ENCODE measurements at places on chromosomes 16 and 17.

DNA sequence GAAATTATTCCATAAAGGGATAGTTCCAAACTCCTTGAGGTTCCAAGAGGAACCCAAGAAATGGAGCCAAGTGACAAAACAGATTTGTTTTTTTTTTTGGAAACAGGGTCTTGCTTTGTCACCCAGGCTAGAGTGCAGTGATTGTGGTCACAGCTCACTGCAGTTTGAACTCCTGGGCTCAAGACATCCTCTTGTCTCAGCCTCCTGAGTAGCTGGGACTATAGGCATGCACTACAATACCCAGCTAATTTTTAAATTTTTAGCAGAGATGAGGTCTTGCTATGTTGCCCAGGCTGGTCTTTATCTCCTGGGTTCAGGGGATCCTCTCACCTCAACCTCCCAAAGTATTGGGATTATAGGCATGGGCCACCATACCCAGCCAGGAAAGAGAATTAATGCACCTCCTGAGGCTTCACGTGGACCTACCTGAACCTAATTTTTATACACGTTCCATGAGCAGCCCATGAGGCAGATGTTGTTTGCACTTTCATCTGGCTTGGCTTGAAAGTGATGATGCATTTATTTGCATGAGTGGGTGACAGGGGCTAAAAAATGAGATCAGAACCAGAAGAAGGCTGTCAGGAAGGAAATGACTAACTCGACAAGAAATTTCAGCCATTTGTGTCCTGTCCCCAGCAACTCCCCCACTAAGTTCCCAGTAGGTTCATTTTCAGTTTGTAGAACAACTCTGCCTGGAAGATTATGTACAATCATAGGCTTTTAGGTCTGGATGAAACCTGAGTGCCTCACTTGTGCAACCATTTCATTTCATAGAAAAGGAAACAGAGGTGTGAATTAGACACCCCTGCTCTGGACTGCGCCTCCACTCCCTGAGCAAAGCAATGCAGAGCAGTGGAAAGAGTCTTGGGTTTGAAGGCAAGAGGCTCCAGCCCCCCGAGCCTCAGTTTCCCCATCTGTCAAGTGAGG is 10.3 kb upstream of the IRF8 start:
- DNase-seq: peak; percentile 14

DNA sequence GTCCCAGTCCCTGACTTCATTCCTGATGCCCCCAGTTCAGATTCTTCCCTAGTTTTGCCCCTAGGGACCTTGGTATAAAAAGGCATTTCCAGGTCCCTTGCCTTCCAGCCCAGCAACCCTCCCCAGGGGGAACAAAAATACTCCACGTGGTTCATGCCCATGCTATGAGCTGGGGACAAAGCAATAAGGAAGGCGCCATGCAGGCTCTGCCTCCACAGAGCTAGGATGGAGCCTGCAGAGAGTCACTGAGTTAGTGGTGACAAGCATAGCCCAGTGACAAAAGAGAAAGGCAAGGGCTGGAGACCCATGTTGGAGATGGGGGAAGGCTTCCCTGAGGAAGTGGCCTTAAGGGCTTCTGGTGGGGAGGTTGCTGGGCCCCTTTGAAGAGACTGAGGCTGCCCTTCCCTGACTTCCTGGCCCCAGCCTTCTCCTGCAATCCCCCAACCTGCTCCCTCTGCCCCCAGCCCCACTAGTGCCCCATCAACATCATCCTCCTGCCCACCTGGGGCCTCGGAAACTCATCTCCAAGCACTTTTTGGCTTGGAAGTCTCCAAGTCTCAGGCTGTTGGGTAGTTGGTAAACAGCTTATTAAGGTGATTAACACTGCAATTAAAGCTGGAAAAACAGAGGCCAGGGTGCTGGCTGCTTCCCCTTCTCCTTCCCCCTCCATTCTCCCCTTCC is 9.6 kb downstream of the DLX3 start:
- DNase-seq: no peak

GRCh38 chr17:57892146-57892819 is 42.4 kb upstream of the MRPS23 start:
- peak; percentile 80 for DNase-seq

DNA sequence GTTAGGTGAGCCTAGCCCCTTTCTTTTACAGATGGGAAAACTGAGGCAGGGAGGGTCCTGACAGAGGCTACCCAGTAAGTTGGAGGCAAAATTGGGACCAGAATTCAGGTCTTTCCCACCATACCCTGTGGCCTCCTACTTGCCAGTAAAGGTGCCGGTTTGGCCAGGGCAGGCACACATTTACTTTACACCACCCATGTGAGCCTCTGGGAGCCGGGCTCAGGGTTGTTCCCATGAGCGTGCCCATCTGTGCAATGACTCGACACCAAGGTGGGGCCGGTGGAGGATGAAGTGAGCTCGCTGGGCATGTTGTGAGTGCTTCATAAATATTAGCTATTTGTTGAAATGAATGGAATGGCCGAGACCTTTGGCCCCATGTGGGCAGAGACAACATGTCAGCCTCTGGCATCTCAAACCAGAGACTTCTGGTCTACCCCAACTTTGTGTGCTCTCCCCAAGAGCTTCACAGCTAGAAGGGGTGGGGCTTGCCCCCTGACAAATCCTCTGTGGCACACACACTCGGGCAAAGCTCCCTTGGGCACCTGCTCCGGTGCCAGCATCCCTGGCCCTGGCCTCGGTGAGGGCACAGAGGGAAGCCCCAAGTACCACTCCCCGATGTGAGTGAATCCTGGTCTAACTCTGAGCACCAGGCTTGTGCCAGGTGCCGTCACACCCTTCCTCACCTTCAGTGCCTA is 60.1 kb downstream of the SRCIN1 start:
- DNase-seq: no peak

- DNase-seq: no peak
Measured at GRCh38 chr17:18997650-18998196, 6.8 kb downstream of the FAM83G start.

DNA sequence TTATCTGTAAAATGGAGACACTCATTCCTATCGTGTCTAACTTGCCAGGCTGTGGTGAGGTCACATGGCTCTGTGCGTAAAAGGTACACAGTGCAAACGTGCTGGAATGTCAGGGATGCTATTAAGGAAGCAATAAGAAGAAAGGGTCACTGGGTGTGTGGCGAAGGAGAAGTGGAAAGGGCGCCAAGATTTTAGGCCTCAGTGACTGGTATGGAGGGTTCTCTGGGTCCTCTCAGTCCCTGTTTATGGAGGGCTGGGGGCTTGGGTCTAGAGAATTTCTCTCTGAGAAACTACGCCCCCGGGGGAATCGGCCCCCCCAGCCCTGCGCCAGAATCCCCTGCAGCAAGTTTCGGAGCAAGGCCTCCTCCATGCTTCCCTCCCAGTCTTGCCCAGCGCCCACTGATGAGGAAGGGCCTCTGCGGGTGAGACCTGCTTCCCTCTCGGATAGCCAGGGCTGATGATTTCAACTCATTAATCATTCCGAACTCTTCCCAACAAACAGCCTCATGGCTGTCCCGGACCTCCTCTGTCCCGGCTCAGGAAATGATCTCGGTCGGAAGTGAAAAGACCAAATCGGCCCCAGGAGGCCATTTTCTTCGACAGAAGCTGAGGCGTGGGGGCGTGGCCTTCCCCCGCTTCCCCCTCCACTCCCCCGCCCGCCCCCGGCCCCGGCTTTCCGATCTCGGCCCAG is 1.2 kb upstream of the HEXIM1 start:
- peak; percentile 80 for DNase-seq

GRCh38 chr16:50266337-50267091 is at the start of gene ADCY7:
Gene ADCY7, plus strand, starts transcription at chr16:50266551. Its CDS starts 21,629 bp downstream, at chr16:50288180.
- DNase-seq: peak; percentile 92

- DNase-seq: no peak
Measured at GRCh38 chr17:76366247-76366646, 12.5 kb upstream of the PRPSAP1 start.

DNA sequence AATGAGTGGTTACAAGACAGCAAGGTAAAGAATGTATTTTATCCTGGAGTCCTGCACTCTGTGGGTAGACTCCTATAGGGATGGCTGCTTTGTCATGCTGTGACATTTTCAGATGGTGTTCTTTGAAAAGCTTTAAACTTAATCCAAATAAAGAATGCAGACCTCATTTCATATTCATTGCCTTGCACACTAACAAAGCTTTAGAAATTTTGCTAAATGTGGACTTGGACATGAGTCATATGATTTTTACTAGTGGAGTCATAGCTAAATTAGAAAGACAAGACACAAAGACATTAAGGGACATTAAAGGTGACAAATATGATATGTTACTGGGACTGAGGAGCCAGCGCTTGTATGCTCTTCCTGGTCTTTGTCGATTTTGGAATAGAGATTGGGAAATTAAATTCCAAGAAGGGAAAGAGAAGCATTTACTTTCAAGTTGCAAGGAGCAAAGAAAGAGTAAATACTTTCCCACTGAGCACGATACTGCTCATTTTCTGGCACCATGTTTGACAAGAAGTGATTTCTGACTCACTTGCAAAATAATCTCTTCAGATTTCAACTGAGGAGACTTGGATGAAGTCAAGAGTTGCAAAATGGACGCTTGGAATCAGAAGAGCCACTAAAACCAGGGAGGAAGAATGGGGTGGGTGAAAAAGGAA is 152.9 kb upstream of the MYOCD start:
- no peak for DNase-seq

DNA sequence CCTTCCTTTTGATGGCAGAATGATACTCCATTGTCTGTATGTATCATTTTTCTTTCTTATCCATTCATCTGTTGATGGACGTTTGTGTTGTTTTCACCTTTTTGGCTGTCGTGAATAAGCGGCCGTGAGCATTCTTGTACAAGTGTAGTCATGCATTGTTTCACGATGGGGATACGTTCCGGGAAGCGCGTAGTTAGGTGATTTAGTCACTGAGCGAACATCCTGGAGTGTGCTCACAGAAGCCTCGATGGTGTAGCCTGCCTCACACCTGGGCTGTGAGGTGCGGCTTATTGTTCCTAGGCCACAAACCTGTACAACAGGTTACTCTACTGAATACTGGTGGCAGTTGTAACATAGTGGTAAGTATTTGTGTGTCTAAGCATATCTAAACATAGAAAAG is 136.5 kb downstream of the CMIP start:
- DNase-seq: no peak

GRCh38 chr16:30409125-30410060 is 2.0 kb downstream of the ZNF771 start:
- DNase-seq: peak; percentile 96

DNA sequence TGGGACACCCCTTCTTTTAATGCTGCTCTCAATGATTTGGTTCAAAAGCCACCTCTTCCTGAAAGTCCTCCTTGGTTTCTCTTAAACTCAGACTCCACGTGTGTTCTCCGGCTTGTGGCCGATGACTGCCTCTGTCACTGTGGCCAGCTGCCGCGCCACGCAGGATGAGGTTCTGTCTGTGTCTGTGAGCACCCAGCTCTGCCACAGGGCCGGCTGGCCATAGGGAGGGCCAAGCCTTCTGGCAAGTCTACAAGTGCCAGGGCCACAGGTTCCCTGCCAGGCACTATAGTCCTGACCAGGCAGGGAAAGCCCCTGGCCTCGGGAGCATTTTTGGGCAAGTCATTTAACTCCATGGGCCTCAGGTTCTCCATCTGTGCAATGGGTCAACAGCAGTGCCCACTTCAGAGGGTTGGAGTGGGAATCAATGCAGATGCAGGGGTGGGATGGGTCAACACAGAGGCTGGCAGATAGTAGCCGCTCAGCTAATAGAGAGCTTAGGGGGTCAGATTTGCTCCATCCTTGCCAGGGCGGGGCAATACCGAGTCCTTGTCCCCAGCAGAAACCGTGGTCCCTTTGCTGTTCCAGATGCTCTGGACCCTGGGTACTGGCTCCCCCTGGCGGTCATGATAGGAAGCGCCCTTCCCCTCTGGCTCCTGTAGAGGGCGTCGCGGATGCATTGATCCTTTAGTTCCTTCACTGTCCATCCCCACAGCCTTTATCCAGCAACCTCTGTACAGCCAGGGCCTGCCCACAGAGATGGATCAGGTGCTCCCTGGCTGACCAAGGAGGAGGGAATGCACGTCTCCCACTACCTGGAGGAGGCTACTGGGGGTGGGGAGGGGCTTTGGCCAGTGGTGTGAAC is 19.3 kb upstream of the ADGRG3 start:
- peak; percentile 84 for DNase-seq

- DNase-seq: no peak
Measured at GRCh38 chr16:58012481-58012880, 11.3 kb downstream of the USB1 start.
